ENCODE measurements at places on chromosomes 1 and 21.
A peak's percentile ranks its signal among the peaks of the same experiment; 100 is the strongest.

DNA sequence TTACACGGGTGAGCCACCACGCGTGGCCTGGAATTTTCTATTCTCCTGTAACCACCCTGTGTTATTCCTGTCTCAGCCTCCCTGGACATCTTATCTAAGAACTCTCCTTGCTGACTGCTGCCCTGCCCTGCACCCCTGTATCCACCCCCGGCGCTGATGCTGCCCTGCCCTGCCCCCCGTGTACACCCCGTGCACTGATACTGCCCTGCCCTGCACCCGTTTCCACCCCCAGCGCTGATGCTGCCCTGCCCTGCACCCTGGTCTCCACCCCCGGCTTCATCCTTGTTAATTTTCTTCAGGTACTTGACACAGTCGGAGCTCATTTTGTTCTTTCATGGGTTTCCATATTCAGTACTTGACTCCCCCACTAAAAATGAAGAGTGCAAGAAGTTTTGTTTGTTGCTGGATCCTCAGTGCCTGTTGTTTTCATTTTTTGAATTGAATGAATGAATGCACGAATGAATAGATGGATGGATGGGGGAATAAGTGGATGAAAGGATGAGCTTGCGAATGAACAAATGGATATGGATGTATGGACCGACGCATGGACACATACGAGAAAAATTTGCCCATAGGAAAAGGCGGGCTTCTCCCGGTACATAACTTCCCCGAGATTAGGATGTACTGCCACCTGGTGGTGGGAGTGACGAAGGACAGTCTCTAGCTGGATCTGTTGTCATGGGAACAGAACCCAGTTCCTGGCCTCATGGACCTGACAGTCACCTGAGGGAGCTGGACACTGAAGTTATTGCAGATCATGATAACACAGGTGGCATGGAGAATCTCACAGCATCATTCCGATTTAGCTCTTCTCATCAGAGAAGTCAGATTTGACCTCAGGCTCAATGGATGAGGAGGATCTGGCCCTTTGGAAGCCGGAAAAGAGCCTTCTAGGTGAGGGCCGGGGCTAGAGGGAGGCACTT lies 14.9 kb downstream of the AADACL4 start:
- peak; percentile 41 for DNase-seq

GRCh38 chr1:168959382-168959781 lies 147.1 kb upstream of the ATP1B1 start:
- DNase-seq: no peak

DNA sequence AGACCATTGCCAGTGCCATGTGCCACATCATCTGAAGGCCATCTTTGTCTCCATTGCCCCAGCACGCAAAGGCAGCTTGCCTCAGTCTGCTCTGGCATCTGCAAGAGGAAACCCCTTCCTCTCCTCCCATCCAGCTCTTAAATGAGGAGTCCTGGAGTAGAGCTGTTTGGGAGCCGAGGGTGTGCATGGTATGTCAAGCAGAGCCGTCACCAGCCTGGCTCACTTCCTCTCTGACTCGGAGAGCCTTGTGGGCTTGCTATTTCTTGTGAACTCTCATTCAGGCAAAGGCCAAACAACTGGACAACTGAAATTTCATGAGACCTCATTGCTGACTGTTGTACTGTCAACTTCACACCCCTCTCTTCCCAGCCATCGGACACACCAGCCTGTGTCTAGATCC lies 143.9 kb downstream of the SIPA1L2 start:
- no peak for DNase-seq

DNA sequence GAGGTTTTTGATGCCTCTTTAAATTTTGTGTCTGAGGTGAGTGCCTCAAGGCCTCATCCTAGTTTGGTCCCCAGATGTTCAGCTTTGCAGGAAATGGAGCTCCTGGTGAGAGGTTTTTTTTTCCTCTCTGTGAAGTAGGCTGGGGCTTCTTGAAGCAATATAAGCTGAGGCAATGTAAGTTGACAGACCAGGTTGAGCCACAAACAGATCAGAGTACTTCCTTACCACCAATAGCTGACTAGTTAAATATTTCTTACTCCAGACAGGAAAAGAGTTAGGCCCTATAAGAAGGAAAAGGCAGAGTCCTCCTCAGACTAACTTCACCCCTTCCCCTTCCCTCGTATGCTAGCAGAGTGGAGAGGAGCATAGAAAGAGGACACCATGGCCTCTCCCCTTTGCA lies 341.0 kb downstream of the LMO4 start:
- DNase-seq: no peak

DNA sequence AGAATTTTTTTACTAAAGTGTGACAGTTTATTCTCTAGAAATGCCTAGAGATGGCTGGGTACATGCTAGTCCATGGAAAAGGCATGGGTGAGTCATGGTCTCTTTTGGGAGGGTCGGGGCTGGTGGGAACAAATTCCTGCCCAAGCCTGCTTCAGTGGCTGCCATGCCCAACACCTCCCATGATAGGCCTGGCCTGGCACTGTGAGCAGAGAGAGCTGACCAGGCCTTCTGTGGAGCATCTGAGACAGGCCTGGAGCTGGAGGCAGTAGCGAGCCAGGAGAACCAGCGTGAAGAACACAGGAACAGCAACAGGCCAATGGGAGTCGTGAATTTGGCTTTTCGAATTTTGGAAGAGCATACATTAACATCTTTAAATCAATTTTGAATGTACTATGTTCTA lies 209.2 kb downstream of the SDCCAG8 start:
- no peak for DNase-seq

- no peak for DNase-seq
Observed at GRCh38 chr1:227255086-227255732, 63.1 kb downstream of the CDC42BPA start.

DNA sequence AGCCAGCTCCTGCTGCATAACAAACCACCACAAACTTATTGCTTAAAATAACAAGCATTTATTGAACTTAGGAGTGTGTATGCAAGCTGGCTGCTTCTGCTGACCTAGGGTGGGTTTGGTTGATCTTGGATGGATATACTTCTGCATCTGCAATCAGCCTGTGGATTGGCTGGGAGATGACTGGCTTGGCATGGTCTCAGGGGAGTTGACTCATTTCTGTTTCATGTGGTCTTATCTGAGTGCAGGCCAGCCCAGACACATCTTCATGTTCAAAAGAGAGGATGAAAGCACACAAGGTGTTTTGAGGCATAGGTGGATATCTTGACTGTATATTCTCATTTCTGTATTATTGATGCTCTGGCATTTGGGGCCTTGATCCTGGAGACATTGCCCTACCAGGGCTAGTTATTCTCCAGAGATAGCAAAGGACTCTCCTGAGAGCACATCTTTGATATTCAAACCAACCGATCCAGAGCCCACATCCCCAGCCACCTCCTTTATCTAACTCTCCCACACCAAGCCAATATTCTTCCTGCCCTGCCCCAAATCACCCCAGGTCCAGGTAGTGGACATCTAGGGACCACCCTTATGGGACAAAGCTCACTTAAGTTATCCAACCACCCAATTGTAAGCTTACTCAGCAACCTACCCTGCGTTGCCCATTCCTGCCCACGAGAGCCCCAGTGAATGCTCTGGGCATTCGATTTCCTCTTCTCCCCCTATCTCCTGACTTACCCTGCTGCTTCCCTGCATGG lies 350.8 kb downstream of the PTPRU start:
- no peak for DNase-seq

DNA sequence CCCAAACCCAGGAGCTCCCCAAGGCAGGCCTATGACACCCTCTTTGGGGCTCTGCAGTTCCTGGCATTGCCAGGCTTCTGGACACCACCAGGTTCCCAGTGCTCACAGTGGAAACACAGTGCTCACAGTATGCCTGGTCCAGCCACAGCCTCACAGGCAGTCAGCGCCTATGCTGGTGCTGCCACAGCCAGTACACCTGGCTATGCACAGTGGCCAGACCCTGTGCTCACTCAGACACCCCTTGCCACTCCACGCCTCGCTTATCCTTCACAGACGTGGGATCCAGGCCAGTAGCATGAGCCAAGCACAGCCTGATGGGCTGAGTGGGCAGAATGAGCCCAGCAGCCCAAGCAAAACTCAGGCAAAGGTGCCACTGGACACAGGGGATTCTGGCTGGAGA lies 579.2 kb upstream of the ADGRL2 start:
- DNase-seq: no peak

DNA sequence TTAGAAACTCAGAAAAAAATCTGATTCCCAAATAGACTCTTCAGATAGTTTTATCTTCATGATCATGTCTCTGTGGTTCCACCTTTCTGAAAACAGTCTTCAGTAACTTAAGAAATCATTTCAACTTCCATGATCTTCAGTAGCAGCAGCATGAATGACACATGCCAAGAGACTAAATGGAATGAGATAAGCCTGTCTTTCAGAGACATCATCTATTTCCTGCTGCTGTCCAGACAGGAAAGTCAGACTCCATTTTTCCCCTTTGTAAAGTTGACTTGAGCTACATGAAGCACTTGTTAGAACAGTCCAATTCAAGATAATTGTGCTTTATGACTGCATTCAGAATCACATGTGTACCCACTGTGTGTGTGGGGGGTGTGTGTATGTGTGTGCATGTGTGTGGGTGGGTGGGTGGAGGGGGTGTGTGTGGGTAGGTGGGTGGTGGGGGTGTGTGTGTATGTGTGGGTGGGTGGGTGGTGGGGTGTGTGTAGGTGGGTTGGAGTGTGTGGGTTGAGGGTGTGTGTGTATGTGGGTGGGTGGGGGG lies 58.8 kb downstream of the CLIC4 start:
- DNase-seq: no peak

DNA sequence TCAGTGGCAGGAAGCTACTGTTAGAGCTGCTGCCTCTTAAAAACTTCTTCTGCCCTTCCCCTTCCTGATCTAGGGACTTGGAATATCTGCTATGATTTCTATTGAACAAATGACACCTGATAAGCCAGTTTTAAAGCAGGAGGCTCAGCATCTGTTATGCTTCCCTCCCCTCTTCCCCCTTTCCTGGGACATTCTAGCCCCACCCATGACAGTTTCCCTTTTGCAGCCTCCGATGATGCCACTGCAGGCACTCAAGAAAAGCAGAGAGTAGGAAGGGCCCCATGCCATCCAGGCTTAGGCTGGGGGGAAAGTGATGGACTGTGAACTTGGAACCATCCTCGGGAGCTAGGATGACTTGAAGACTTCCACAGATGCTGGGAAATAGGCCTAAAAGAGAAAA lies 15.1 kb upstream of the EPB41 start:
- no peak for DNase-seq

- no peak for DNase-seq
Observed at GRCh38 chr1:197042676-197043341, 24.3 kb downstream of the F13B start.

DNA sequence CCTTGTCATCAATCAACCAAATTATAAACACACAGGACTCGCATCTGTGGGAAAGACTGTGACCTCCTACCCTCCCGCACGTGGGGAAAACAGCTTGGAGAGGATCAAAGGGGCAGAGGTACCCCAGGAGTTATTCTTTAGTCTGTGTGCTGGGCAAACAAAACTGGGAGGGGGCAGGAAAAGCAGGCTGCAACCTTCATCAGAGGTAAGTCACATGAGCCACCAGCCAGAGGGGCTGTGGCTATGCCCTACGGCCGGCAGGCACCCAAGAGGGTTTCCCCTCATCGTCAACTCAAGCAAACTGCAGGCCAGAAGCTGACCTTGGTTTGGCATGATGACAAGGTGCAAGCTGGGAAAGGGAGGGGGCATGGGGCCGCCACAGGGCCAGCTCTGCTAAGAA lies 12.5 kb downstream of the SMIM12 start:
- no peak for DNase-seq

DNA sequence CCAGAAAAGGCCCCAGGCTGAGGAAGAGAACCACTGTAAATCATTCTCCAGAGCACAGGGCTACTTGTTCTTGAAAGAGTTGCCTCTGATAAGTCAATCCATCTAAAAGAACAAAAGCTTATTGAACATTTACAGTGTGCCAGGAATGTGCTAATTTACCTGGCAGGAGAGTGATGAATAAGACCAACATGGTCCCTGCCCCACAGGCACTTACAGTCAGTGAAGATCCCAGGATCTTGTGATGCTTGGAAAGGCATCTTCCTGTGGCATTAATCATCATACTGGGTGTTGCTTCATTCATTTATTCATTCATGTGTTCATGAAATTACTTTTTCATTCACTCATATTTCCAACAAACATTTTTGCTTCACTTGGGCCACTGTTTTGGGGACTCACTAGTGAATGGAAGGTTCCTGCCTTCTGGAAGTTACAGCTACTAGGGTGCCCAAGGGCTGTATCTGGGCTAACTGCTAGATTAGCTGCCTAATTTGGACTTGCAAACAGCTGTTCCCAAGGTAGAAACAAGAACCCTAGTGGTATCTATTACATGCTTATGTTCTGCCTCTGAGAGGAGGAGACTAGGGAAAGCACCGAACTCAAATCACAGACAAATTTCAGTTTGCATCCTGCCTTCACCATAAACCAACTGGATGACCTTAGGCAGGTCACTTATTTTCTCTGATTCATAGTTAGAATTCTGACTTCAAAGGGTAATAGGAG lies 133.5 kb downstream of the CLIC6 start:
- DNase-seq: no peak

DNA sequence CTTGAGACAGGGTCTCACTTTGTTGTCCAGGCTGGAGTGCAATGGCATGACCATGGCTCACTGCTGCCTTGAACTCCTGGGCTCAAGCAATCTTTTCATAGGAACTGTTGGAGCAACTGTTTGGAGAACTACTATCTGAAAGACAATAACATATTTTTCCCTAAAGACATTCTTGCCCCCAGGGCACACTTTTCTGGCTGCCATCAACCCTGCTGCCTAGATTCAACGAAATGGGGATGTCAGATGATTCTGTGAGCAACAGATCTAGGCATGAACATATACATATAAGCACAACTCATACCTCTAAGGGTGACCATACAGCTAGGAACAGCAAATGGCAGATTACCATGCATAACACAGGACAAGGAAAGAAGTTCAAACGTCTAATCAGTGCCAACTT lies 27.4 kb downstream of the JAK1 start:
- no peak for DNase-seq
